ENCODE measurements at places on chromosomes 5 and 9.
A peak's percentile ranks its signal among the peaks of the same experiment; 100 is the strongest.

- DNase-seq = peak; percentile 40
Measured at GRCh38 chr5:152532714-152533113, 127.6 kb upstream of the NMUR2 start.

GRCh38 chr5:172574871-172575223 lies 66.2 kb upstream of the NEURL1B start:
- no peak for DNase-seq

DNA sequence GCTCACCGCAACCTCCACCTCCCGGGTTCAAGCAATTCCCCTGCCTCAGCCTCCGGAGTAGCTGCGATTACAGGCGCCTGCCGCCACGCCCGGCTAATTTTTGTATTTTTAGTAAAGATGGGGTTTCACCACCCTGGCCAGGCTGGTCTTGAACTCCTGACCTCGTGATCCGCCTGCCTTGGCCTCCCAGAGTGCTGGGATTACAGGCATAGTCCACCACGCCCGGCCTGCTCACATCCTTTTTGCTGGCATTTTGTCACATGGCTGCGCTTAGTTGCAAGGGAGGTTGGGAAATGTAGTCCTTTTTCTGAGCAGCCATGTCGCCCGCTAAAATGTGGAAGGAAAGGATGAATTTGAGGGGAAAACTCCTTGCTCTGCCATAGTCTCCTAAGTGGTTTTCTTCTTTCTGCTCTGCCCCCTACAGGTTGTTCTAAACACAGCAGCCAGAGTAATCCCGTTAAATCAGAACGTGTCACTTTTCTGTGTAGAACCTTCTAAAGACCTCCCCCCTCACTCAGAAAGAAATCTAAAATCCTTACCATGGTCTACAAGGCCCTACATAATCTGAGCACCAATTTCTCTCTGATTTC lies 57.8 kb upstream of the HSPA9 start:
- DNase-seq = no peak

- DNase-seq = no peak
Measured at GRCh38 chr5:41835645-41836044, 34.6 kb downstream of the OXCT1 start.

DNA sequence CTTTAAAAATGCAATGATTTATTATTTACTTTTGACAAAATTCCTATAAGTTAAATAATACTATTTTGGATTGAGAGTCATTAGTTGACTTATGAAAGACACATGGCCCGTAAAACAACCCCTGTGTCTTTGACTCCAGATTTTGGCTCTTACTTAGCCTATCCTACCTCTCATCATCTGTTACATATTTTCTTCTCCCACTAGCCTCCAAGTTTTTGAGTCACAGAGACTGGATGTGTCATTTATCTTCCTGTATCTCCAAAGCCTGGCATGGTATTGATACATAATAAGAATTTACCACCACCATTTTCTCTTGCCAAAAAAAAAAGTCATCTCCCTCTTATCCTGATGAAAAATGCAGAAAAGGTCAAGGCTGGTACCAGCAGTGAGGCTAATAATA lies 99.9 kb downstream of the GABRB2 start:
- no peak for DNase-seq

GRCh38 chr5:39605145-39605544 lies 180.4 kb upstream of the DAB2 start:
- no peak for DNase-seq

- DNase-seq = no peak
Measured at GRCh38 chr5:116898917-116899316, 324.3 kb upstream of the SEMA6A start.

- no peak for DNase-seq
Measured at GRCh38 chr5:172758077-172758833, 12.7 kb downstream of the DUSP1 start.

GRCh38 chr9:14021871-14022525 lies 291.9 kb downstream of the NFIB start:
- DNase-seq = no peak

GRCh38 chr5:126682856-126683255 lies 82.1 kb downstream of the PHAX start:
- DNase-seq = no peak

DNA sequence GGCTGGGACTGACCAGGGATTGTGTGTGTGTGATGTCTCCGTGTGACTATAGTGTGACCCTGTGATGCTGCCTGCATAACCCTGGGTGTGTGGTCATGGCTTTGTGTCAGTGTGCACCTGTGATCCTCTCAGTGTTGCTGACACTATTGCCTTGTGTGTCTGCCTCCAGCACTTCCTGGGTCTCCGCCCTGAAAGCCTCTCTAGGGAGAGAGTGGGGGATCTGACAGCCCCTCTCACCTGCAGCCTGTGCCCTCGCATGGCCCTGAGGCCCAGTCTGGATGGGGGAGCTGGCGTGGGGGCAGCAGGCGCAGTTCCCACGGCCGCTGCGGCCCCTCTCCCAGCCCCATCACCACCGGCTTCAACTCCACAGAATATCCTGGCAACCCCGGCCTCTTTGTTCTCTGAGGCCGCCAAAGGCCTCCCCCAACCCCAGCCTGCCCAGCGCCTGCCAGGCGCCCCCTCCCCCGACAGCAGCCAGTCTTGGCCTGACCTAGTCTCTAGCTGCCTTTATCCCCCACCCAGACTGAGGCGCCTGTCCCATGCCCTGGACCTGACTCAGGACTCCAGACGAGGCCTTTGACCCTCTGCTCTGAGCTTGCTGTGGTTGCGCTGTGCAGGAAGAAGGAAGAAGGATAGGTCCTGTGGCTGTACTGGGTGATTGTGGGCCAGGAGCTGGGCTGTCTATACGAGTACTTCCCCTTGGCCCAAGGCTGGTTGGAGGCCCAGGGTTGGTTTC lies 38.7 kb downstream of the CXXC5 start:
- no peak for DNase-seq

GRCh38 chr5:145858959-145859358 lies 13.9 kb downstream of the GRXCR2 start:
- DNase-seq = no peak

DNA sequence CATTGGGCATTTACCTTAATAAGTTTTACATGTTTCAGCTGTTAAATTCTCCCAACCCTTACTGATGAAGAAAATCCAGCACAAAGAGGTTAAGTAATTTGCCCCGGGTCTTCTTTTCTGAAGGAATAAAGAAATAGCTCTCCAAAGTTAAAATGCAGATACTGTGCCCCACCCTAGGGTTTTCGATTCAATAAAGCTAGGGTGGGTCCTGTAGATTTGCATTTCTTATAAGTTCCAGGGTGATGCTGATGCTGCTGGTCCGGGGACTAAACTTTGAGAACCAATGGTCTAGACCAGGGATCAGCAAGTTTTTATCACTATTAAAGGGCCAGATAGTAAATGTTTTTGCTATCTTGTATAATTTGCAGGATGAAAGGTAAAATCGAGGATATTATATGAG lies 156.7 kb downstream of the ADAMTS12 start:
- no peak for DNase-seq

DNA sequence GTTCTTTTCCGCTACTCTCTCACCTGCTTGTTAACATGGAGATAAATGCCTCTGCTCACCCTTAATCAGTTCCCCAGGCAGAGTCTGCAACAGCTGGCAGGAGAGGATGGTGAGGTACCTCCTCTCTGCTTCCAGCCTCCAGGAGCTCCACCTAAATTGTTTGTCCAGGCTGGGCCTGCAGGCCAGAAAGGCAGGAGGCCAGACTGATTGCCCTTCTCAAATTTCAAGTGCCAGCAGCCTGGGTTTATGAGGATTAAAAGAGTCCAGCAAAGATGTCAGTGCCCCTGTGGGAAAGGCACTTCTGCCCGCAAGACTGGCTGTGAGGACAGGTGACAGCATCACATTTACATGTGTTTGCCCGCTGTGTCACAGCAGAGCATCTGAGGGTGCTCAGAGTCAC lies 19.8 kb downstream of the CORO2A start:
- DNase-seq = peak; percentile 70

DNA sequence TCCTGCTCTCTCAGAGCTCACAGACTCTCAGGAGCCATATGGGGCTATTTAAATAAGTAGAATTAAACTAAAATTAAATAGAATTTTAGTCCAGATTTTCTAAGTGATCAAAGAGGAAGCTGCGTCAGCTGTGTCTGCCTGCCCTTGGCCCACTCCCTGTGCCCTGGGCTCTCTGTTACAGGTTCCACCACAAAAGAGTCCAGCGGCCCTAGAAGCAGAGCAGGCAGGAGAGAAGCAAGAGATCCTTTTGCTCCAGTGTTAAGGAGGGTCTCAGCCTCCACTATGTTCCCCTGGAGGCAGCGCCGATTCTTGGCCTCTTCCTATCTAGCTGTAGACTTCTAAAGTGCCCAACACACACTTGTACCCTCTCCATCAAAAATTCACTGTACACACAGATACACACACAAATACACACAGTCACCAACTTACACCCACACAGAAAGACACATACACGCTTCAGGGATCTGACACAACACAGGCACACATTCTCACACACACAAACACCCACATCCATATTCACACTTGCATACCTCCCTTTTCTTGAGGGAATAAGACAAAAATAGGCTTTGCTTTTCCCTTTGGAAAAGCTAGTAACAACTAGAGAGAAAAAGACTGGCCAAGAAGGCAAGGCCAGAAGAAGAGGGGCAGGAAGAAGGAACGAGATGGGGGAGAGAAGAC lies 5.5 kb upstream of the TNIP1 start:
- no peak for DNase-seq

GRCh38 chr5:38189081-38189504 lies 69.3 kb upstream of the EGFLAM start:
- no peak for DNase-seq
